Camera-type eye (tissue), 1 donor: ENCODE measurements at places on chromosomes 1 and 21. TPM values are rescaled to one million over a fixed set of nuclear protein-coding genes. Genes with fewer than 3 reads are reported as not detected.

RHCE gene
- total RNA-seq: 2.9 TPM

RBP7 gene
- total RNA-seq: 2.6 TPM

FASLG gene
- total RNA-seq: not detected

BCAR3 gene
- total RNA-seq: 14.5 TPM

FCAMR gene
- total RNA-seq: not detected

TTC22 gene
- total RNA-seq: 3.2 TPM

S100A7 gene
- not detected for total RNA-seq

TAF5L gene
- 13.8 TPM for total RNA-seq

PCBP3 gene
- 72.0 TPM for total RNA-seq

KRTAP12-2 gene
- not detected for total RNA-seq

CYP4X1 gene
- total RNA-seq: 6.3 TPM

KRTAP19-1 gene
- not detected for total RNA-seq

TRIM67 gene
- total RNA-seq: 31.0 TPM
